Fibroblast of villous mesenchyme (primary cell): ENCODE measurements at places on chromosomes 5 and 9. TPM values are rescaled to one million over a fixed set of nuclear protein-coding genes. Genes with fewer than 3 reads are reported as not detected.

GDNF gene
- total RNA-seq: 0.43 and 1.6 TPM in 2 replicates

HRH2 gene
- not detected in 2 replicates for total RNA-seq

OLFM1 gene
- 0.43 and 0.64 TPM in 2 replicates for total RNA-seq

KIF27 gene
- 2.9 and 3.9 TPM in 2 replicates for total RNA-seq

PDZD2 gene
- 0.97 and 2.6 TPM in 2 replicates for total RNA-seq

PIK3R1 gene
- 34.5 and 73.8 TPM in 2 replicates for total RNA-seq

IL5 gene
- not detected in 2 replicates for total RNA-seq

IL9 gene
- total RNA-seq: not detected in 2 replicates

POU5F2 gene
- 1.3 and 2.2 TPM in 2 replicates for total RNA-seq

SOWAHA gene
- under 0.01 TPM in 2 replicates for total RNA-seq

LCN2 gene
- not detected in 2 replicates for total RNA-seq

SPATA9 gene
- 1.3 TPM in 2 replicates for total RNA-seq

AGXT2 gene
- under 0.01 TPM in 1 of 2 replicates, not detected in the other for total RNA-seq

NDST1 gene
- total RNA-seq: 87.2 and 89.5 TPM in 2 replicates

PDE8B gene
- total RNA-seq: 0.64 and 6.0 TPM in 2 replicates

SLC6A19 gene
- total RNA-seq: not detected in 2 replicates

PCDHA9 gene
- total RNA-seq: under 0.01 TPM in 2 replicates

PCDHB13 gene
- total RNA-seq: under 0.01 and 0.32 TPM in 2 replicates

MSH3 gene
- 17.1 and 22.5 TPM in 2 replicates for total RNA-seq

NR2F1 gene
- 29.8 and 68.3 TPM in 2 replicates for total RNA-seq

ACOT12 gene
- total RNA-seq: not detected in 2 replicates

CCNJL gene
- total RNA-seq: 0.86 and 1.3 TPM in 2 replicates

KCNV2 gene
- not detected in 2 replicates for total RNA-seq

IFNE gene
- total RNA-seq: 1.7 and 2.3 TPM in 2 replicates

IL17B gene
- 1.3 TPM in 1 of 2 replicates, not detected in the other for total RNA-seq

ARHGEF37 gene
- total RNA-seq: 0.43 and 0.64 TPM in 2 replicates

CCDC152 gene
- 0.86 and 0.97 TPM in 2 replicates for total RNA-seq

IFNA13 gene
- total RNA-seq: not detected in 2 replicates

MLANA gene
- total RNA-seq: not detected in 2 replicates

PPP1R26 gene
- total RNA-seq: 10.3 and 11.7 TPM in 2 replicates

KLF4 gene
- total RNA-seq: 2.6 and 3.5 TPM in 2 replicates

CNOT6 gene
- total RNA-seq: 8.7 and 16.4 TPM in 2 replicates

PLCXD3 gene
- 0.32 and 0.43 TPM in 2 replicates for total RNA-seq

IFNA10 gene
- not detected in 2 replicates for total RNA-seq

SLC36A2 gene
- total RNA-seq: not detected in 2 replicates
